Naive B cell (primary cell): ENCODE measurements at places on chromosomes 7 and 10. TPM values are rescaled to one million over a fixed set of nuclear protein-coding genes. Genes with fewer than 3 reads are reported as not detected.

The CYP2C9 gene
- polyA plus RNA-seq, result not detected

The CXCL12 gene
- polyA plus RNA-seq, result not detected

The ITGB8 gene
- not detected for polyA plus RNA-seq

The NPFFR1 gene
- polyA plus RNA-seq, result not detected
